ENCODE measurements at places on chromosomes 6 and 20.

DNA sequence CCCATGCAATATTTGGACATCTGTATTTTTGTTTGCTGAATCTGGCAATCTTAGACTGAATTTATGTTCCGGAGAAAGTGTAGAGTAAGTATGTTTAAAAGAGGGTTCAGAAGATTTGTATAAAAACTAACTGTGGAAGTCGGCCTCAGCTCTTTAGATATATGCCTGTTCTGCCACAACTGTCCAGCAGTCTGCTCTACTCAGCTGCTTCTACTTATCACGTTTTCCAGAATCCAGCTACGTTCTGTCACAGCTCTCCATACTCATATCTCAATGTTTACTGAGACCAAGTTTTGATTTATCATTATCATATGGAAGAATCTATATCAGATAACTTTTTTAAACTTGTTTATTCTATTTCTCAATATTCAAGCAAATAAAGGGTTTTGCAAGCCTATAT is 721.3 kb downstream of the EYS start:
- no peak for DNase-seq

DNA sequence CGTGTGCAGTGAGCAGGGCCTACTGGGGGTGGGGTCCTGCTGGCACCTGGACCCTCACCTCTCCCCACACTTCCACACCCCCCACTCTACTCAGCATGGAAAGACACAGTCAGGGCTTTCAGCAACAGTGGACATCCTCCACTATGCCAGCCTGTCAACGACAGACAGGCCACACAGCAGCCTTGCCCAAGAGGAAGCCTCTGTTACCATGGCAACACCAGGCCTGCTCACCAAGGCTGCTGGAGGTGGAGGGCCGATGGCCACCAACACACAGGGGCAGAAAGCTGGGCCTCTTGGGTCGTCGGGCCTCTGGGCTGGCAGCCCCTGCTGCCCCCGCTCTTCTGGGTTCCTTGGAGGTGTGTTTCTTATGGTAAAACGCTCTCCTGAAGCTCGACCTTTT is 13.6 kb downstream of the BNIP5 start:
- DNase-seq = no peak

- DNase-seq = no peak
These were observed 13.2 kb upstream of the SCRT2 start for GRCh38 chr20:688809-689212.

DNA sequence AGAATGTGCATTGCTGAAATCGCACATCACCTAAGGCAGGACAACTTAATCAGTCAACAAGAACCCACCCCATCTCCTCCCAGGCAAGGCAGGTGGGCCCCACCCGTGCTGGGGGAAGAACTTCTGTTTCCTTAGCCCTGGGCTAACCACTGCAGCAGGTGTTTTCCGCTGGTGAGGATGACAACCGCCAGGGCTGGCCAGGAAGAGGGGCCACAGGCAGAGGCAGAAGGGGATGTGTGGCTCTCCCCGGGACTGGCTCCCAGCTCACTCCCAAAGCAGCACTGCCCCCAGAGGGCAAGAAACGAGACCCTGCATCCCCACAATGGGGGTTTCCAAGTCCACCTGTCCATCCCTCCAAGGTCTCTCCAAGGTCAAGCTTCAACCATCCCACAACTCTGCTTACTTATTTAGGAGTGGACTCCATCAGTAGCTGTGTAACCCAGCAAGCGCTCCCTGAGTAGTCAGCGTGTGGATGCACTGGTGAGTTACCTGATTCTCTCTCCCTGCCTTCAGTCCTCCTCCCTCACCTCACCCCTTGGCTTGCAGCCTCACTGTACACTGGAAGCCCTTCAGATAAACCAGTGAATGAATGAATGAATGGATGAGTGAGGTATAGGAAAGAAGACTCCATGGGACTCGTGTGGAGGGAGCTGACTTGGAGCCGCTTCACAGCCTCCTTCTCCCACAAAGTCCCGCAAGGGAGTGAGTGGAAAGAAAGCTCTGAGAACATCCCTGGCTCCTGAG is 168.2 kb upstream of the CST7 start:
- DNase-seq = no peak

GRCh38 chr6:125188037-125188436 is 34.5 kb downstream of the TPD52L1 start:
- no peak for DNase-seq

DNA sequence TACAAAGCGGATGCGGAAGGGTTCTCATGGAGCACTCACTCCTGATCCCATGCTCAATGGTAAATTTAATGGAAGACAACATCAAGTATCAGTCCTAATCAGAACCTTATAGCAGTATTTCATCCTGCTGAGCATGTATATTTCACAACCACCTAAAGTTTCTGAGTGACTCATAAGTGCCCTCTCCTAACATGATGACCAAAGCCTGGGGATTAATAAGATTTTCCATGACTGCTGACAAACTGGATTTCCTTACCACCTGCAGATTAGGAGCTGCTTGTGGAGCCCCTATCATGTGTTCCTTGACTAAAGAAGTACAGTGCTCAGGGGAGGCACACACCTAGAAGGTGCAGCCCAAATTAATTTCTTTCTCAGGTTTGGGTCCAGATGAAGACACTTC is 112.8 kb downstream of the INSM1 start:
- no peak for DNase-seq

DNA sequence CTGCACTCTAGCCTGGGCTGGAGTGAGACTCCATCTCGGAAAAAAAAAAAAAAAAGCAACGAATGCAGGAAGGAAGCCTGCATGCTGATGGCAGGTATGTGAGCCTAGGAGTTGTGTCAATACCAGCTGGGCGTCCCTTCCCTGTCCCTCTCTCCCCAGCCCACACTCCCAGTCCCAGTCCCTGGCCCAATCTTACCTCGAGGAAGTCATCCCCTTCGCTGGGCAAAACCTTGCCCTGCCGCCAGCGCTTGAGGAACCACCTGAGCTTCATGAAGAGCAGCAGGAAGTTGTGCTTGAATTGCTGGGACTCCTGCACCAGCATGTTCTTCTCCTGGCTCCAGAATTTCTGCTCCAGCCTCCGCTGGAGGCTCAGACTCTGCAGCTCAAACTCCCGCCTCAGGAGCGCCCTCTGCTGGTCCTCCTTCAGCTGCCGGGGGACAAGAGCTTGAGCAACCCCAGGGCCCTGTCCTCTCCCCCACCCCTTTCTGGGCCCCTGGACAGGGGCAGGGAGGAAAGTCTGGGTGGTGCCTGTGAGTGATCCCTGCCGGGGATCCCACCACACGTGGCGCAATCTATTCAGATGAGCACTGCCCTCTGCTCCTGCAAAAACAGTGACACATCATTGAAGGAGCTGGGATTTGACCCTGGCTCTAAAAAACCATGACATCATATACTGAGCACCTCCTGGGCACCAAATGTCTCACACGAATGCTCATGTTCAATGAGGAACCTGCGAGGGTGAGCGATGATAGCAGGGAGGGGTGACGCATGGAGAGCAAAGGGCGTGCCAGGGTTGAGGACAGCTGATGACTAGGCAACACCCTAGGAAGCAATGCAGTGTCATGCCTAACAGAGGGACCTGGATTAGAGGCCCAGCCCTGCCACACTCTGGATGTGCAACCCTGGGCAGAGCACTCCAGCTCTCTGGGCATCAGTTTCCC is 35.0 kb upstream of the DSN1 start:
- peak; percentile 52 for DNase-seq

GRCh38 chr6:124076336-124077048 is 272.8 kb downstream of the NKAIN2 start:
- no peak for DNase-seq

GRCh38 chr20:9374480-9374879 is 139.9 kb upstream of the LAMP5 start:
- no peak for DNase-seq

DNA sequence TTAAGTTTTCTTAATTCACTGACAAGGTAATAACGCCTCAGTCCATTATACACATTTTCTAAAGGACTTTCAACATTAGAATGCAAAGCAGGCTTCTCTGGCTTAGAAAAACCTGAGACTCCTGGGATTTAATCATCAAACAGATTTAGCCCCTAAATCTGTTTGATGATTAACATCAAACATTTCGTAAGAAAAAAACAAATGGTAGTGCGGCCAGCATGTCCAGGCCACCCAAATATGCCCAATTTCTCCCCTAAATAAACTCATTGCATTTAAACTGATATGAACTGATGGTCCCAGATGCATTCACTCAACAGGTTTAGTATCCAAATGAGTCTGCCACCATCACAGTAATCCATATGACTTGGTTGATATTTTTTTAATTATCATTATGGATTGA is 6.2 kb downstream of the TMEM74B start:
- DNase-seq = no peak

- DNase-seq = no peak
These were observed 188.8 kb upstream of the TBX18 start for GRCh38 chr6:84953111-84953755.

- DNase-seq = no peak
These were observed 60.6 kb downstream of the HIVEP2 start for GRCh38 chr6:142884214-142885035.

GRCh38 chr20:11790046-11790445 is 127.6 kb upstream of the BTBD3 start:
- DNase-seq = no peak

GRCh38 chr20:38405132-38405531 is 30.0 kb downstream of the SNHG17 start:
- DNase-seq = no peak

- DNase-seq = peak; percentile 42
These were observed 2.5 kb downstream of the TNFRSF6B start for GRCh38 chr20:63698739-63699465.

GRCh38 chr6:91081452-91082067 is 494.7 kb upstream of the MAP3K7 start:
- DNase-seq = no peak

GRCh38 chr6:167797011-167797471 is 29.7 kb upstream of the AFDN start:
- DNase-seq = no peak

DNA sequence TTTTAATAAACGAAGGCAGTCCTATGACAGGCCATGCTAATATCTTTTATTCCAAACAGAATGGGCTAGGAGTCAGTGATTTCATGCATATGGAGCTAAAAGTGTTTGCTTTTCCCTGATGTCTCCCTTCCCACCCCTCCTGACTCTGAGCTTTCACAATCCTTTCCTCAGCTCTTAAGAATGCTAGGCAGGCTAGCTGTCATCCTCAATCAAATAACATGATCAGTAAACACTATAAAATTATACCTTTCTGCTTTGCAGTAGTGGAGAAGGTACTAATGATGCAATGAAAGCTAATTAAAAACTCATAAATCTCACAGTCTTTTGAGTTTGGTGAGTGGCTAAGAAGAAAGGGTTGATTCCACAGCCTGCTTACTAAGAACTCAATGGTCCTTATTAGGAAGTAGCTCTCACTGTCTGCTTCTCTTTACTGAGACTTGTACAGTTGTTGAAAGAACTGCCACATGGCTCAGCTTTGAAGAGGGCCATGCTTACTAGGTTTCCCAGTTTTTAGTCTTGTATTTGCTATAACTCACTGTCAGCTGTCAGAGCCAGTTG is 250.9 kb upstream of the JAG1 start:
- DNase-seq = no peak

- no peak for DNase-seq
These were observed 73.1 kb upstream of the EZR start for GRCh38 chr6:158892266-158892665.

DNA sequence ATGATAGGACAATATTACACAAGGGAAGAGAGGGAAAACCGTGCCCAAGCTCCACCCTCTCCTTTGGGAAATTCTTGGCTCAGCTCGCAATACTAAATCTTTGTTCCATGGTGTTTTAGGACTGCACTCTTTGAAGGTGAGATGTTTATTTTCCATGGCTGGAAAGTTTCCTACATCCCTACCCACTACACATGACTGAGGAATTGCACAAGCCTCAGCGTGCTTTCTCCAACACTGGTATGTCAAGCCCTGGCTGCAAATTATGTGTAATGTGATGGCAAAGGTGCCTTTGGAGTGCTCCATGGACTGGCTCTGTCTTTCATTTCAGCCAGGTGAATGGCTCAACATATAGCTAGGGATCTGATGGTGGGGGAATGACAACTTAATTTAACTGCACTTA is 134.3 kb downstream of the ISM1 start:
- no peak for DNase-seq

DNA sequence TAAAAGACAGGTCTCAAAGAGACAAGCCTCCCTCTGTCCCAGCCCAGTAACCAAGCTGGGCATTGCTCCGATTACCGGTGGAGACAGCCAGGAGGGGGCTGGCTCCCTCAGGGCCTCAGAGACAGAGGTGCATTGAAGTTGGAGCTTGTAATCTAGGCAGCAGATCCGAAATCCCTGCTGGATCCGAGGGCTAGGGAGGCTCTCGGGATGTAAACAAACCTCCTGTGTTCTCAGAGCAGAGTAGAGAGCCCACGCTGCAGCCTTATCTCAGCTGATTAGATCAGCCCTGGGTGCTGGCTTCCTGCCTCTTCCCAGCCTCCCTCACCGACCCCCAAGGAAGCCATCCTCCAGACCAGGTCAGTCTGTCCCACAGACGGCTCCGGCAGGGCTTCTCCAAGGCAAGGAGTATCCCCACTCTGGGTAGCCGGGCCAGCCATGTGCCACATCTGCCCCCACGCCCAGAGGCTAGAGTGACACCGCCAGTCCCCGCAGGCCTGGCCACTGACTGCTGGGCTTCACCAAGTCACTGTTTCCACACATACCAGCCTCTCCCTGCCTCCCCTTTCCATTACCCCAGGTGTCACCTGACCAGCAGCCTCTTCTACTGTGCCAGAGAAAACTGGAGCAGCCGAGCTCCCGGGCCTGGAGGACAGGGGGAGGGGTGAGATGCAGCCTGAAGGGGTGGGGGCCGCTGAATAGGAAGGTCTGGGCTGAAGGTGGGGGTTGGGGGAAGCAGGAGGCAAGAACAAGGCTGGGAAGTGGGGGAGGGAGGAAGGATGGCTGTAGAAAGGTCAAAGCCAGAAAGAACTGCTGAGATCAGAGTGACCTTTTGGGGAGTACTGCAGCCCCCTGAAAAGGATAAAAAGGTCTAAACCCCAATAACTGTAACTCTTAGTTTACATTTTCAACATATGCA is 6.0 kb downstream of the SDC4 start:
- no peak for DNase-seq

GRCh38 chr6:170403451-170403850 is 96.9 kb downstream of the FAM120B start:
- no peak for DNase-seq

- no peak for DNase-seq
These were observed 10.5 kb downstream of the DDRGK1 start for GRCh38 chr20:3193806-3194616.

- no peak for DNase-seq
These were observed 44.8 kb upstream of the CTNNBL1 start for GRCh38 chr20:37649017-37649416.

DNA sequence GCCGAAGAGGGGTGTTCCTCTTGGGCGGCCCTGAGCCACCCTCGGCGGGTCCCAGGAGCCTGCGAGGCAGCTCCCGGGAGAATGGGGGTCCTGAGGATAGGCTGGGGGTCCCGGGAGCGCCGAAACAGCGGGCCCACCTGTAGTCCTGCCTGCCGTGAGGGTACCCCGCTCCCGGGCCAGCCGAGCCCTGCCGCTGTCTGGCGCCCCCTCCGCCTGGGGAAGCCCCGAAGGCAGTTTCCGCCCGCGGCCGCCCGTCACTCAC is 280 bp downstream of the SPATA2 start:
- no peak for DNase-seq

DNA sequence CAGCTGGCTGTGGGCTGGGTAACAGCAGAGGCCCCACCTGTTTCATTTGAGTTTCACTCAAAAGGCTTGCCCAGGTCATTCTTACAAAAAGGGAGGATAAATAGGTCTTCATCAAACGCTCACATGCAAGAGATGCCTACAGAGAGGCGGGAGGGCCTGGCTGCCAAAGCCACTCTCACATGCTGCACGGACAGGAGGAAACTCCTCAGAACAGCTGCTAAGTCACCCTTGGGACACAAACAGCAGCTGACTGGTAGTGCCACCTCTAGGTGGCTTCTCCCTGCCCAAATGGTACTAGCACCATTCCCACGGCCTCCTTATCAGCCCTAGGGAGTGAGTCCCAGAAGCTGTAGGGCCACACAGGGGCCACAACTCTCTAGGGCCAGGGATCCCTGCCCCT is 23.8 kb downstream of the SLC22A23 start:
- DNase-seq = no peak
